ENCODE measurements at places on chromosomes 1 and 21.

DNA sequence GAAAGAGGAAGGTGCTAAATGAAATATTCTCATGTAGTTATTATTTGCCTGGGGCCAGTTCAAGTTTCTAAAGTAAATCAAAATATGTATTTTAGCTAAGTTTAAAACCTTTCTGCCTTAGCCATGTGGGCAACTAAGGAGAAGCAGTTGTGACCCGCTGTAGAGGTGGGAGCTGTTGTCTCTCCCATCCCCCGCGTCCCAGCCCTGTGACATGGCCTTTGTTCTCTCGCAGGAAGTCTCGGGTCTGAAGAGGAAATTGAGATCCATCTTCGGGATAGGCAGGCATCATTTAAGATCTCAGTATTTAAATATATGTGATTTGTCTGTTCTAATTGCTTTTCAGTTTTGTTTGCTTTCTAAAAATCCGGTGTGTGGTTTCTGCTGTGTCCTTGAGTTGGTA, 121.5 kb downstream of the CAMTA1 start:
- no peak for DNase-seq

- DNase-seq: peak; percentile 11
Measured at GRCh38 chr1:118247593-118247992, 62.6 kb upstream of the SPAG17 start.

- DNase-seq: no peak
Measured at GRCh38 chr1:206698011-206698410, 13.3 kb downstream of the MAPKAPK2 start.

- DNase-seq: no peak
Measured at GRCh38 chr1:64505232-64505943, 35.5 kb downstream of the CACHD1 start.

DNA sequence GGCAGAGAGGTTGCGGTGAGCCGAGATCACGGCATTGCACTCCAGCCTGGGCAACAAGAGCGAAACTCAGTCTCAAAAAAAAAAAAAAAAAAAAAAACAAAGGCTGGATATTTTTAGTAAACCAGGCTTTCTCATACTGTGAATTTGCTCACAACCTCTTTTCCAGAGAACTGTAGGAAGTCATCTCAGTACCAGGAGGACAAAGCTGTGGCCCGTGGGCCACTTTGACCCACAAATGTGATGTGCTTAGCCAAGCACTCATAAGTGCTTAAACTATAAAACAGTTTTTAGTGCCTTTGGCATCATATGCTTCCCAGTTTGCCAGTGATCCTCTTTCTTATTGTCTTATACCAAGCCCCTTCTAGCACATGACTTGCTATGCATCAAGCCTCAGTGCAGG, 46.5 kb downstream of the RNF11 start:
- no peak for DNase-seq

GRCh38 chr1:29602203-29602602, 365.9 kb downstream of the PTPRU start:
- no peak for DNase-seq

- no peak for DNase-seq
Measured at GRCh38 chr1:173300061-173301044, 93.2 kb upstream of the TNFSF4 start.

DNA sequence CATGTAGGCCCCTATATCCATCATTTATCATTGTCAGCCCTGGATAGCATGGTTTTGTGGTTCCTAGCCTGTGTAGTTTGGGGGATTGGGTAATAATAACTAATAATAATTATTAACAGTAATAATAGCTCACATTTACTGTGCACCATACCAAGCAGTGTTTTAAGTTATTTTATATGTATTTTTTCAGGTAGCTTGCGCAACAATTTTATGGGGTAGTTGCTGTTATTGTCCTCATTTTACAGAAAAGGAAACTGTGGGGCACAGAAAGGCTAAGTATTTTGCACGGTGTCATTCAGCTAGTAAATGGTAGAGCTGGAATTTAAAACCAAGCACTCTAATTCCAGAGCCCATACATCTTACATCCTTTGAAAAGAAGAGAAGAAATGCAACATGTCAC, 179.8 kb downstream of the HS2ST1 start:
- no peak for DNase-seq

- DNase-seq: no peak
Measured at GRCh38 chr1:70092526-70092925, 112.9 kb downstream of the LRRC40 start.

- DNase-seq: peak; percentile 84
Measured at GRCh38 chr1:230849451-230850224, 18.7 kb downstream of the C1orf198 start.

GRCh38 chr1:206469933-206470691, at the start of gene IKBKE:
Gene IKBKE, plus strand, starts transcription at chr1:206470476. Its CDS starts 2,752 bp downstream, at chr1:206473228.
- DNase-seq: peak; percentile 57

DNA sequence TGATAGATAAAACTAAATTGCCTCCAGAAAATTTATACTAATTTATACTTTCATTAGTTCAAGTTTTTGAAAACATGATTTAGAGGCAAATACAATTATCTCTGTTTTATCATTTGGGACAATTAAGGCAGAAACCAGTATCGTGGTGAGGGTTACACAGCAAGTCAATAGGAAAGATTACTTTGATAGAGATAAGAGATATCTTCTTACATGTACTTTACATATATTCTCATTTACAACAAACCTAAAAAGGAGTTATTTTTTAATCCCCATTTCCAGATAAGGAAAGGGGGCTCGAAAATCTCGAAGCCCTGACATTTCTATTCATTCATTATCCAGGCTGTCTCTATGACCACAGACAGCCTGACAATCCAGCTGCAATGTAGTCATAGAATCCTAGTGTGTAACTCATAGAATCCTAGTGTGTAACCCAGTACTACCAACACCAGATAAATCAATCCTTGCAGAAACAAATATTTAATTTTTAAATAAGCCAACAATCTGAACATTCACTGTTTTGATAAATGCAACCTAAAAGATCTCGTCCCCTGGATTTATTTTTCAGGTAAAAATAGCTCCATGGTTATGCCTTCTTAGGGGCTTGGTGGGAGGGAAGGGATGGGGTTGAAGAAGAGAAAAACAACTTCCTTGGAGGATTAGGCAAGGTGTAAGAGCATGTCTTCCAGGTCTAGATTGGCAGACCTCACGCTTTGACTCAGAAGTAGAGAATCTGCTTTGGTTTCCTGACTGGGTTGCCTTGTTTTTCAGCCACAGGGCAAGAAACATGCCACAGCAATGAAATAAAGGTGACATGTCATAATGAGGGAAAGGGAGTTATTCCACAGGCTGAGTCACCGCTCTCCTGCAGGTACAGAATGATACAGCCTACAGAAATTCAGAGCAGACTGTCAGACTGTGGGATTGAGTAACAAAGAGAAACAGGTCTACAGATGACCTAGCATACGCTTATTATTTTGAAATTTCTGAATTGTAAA, 45.6 kb downstream of the IRF2BP2 start:
- DNase-seq: no peak

DNA sequence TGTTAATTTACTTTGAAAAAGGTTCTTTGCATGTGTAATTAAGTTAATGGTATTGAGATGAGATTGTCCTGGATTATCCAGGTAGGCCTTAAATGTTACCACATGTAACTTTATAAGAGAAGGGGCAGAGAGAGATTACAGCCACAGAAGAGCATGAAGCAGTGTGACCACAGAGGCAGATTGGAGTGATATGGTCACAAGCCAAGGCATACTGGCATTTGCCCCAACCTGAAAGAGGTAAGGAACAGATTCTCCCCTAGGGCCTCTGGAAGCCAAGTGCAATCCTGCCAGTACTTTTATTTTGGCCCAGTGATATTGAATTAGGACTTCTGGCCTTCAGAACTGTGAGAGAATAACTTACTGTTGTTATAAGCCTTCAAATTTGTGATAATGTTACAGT, 23.0 kb downstream of the RNF2 start:
- no peak for DNase-seq

- DNase-seq: no peak
Measured at GRCh38 chr1:228228601-228229074, 20.8 kb downstream of the OBSCN start.

GRCh38 chr1:248189026-248189425, 8.0 kb upstream of the OR2M3 start:
- no peak for DNase-seq

- no peak for DNase-seq
Measured at GRCh38 chr1:54487571-54488050, 60.4 kb upstream of the ACOT11 start.

GRCh38 chr1:44808938-44809917, 905 bp downstream of the BTBD19 start:
- peak; percentile 59 for DNase-seq

- DNase-seq: no peak
Measured at GRCh38 chr1:150626150-150626549, 3.3 kb downstream of the ENSA start.

GRCh38 chr1:203629507-203630082, 3.0 kb downstream of the ATP2B4 start:
- DNase-seq: peak; percentile 72

DNA sequence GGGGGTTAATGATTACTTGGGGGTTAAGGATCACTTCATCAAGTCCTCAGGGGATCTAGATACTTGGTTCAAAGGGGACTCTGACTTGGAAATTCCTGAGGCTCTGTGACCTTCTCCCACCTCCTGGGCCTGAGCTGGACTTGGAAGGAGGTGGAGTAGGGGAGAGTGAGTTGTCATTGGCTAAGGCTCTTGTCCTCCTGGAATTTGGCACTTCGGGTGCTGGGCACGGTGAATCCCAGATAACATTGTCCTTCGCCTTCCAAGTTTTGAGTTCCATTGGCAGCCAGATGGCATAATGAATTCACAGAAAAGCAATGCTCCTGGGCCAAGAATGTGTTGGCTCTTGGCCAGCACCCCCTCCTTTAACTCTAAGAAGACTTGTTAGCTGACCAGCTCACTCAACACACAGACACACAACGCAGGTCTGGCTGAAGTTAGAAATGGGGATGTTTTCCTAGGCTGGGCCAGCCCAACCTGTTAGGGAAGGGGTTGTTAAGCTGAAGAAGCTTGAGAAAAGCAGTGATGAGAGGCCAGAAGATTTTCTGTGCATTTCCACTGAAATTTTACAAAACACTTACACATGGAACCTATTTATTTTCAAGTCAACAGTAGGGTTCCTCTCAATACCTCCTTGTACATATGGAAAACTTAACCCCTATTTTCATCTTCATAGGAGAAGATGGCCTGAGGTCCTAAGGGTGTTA, 29.7 kb downstream of the SLC26A9 start:
- peak; percentile 87 for DNase-seq

GRCh38 chr1:168466092-168466713, 77.6 kb downstream of the XCL2 start:
- peak; percentile 55 for DNase-seq

DNA sequence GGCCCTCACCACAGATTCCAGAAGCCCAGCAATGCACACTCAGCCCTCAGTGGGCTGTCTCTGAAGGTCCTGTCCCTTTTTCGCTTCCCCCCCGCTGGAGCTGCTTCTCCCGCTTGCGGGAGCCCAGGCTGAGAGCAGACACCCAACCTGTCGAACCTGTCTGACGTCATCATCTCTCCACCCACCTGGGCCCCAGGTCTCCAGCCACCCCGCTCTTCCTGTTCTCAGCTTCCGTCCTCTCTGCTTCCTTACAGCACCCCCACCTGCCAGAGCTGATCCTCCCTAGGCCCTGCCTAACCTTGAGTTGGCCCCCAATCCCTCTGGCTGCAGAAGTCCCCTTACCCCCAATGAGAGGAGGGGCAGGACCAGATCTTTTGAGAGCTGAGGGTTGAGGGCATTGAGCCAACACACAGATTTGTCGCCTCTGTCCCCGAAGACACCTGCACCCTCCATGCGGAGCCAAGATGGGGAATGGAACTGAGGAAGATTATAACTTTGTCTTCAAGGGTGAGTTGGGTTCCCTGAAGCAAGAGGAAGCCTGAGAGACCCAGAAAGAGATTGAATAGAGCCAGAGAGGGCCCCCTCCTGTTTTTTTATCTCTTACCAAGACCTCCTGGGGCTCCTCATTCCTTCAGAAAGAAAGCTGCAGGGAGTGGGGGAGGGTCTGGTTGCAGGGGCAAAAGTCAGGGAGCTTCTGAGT, at the start of gene RAB25:
TSS of gene RAB25 (plus strand) at position 224 of the 700 bp plus-strand sequence. CDS start at position 465, 241 bp downstream.
- DNase-seq: peak; percentile 77

- DNase-seq: no peak
Measured at GRCh38 chr1:160646711-160647328, at the start of gene SLAMF1. Gene SLAMF1, minus strand, starts transcription at chr1:160647044. Its CDS starts 99 bp downstream, at chr1:160646945.

DNA sequence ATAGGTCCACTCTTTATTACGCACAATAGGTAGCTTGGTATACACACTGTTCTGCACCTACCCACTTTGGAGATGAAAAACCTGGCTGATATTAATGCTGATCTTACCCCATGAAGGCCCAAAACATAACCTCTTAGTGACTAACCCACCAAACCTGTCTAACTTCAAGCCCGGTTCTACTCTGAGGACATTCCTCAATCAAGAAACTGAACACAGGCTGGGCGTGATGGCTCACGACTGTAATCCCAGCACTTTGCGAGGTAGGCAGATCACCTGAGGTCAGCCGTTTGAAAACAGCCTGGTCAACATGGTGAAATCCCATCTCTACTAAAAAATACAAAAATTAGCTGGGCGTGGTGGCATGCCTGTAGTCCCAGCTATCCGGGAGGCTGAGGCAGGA, 50.5 kb downstream of the EYA3 start:
- no peak for DNase-seq

- DNase-seq: no peak
Measured at GRCh38 chr1:100404821-100405220, 52.5 kb downstream of the CDC14A start.

- no peak for DNase-seq
Measured at GRCh38 chr1:53654216-53655210, 84.5 kb downstream of the GLIS1 start.

- no peak for DNase-seq
Measured at GRCh38 chr1:216945538-216946080, 222.4 kb upstream of the ESRRG start.

DNA sequence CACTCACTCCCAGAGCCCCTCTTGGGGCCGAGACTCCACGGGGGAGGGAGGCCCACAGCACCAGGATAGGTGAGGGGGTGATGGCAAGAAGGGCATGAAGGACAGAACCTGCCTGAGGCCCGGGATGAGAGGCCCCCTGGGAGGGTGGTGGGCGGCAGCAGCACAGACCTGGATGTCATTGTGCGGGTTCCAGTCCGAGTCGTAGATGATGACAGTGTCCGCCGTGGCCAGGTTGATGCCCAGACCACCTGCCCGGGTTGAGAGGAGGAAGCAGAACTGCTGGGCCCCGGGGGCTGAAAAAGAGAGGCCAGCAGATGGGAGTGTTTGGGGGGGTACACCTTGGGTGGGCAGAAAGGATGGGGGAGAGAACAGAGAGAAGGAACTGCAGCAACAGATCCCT, 50.1 kb downstream of the CHD5 start:
- DNase-seq: no peak

- no peak for DNase-seq
Measured at GRCh38 chr1:226443439-226443838, 35.5 kb upstream of the PARP1 start.

- no peak for DNase-seq
Measured at GRCh38 chr1:211557894-211558625, 20.9 kb downstream of the SLC30A1 start.

GRCh38 chr1:201737352-201738060, 91.5 kb upstream of the IPO9 start:
- peak; percentile 84 for DNase-seq

- DNase-seq: peak; percentile 69
Measured at GRCh38 chr1:201714542-201715329, 114.2 kb upstream of the IPO9 start.

- peak; percentile 12 for DNase-seq
Measured at GRCh38 chr1:46333300-46334029, 7.1 kb upstream of the NSUN4 start.

- DNase-seq: no peak
Measured at GRCh38 chr1:37549341-37549740, 4.8 kb downstream of the SNIP1 start.
